NCI-H446 treated with DMSO at 0.1 percent for 48 hours (cell line): ENCODE measurements at places on chromosomes 3 and 15.

DNA sequence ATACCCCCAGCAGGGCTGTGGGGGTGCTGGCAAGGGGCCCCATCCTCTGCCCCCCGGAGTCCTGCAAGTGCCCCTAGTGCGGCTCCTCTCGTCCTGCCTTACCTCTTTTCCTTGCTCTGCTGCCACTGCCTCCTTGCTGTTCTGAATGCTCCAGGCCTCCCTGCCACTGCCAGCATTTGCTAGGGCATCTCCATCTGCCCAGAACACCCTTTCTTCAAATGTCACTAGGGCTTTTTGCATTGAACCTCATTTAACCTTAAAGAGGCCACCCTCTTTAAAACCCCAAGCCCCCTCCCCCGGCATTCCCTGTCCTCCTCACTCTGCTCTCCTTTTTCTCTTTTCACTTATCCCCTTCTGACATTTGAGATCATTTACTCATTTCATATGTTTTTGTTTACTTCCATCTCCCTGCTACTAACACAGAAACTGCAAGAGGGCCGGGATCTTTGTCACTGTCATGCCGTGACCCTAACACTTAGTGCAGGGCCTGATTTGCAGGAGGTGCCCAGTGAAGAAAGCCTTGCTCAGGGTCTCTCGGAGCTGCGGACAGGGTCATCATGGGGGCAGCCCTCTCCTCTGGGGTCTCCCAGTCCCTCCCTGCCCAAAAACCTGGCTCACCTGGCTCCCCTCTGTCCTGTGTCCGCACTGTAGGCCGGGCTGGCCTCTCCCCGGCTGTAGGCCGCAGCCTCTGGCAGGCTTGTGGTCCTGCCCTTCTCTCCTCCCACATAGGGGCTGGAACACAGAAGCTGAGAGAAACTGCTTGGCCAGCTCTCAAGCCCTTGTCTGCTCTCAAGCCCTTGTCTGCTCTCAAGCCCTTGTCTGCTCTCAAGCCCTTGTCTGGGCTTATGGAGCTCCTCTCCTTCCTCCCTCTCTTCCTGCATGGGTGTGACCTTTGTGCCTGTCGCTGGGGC is at the start of gene ACOX2:
Gene ACOX2, minus strand, starts transcription at position 690 of the 911 bp plus-strand sequence. CDS start 2,084 bp downstream, outside the sequence.
- DNase-seq: no peak

DNA sequence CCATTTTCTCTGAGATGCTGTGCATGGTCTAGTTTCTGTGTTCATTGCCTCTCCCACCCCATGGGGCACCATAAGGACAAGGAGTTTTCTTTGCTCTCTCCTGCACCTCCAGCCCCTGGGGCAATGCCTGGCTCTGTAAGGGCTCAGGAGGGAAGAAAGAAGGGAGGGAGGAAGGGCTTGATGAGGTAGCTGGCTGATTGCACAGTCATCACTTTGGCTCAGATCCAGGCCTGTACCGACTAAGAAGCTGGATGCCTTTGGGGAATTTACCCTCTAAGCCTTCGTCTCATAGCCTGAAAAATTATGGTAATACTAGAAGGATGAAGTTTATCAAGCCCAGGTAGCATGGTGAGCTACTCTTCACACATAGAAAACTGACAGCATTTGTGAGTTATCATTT is 382.9 kb downstream of the GABRG3 start:
- no peak for DNase-seq

- no peak for DNase-seq
Observed at GRCh38 chr3:183208260-183208659, 44.8 kb upstream of the B3GNT5 start.

DNA sequence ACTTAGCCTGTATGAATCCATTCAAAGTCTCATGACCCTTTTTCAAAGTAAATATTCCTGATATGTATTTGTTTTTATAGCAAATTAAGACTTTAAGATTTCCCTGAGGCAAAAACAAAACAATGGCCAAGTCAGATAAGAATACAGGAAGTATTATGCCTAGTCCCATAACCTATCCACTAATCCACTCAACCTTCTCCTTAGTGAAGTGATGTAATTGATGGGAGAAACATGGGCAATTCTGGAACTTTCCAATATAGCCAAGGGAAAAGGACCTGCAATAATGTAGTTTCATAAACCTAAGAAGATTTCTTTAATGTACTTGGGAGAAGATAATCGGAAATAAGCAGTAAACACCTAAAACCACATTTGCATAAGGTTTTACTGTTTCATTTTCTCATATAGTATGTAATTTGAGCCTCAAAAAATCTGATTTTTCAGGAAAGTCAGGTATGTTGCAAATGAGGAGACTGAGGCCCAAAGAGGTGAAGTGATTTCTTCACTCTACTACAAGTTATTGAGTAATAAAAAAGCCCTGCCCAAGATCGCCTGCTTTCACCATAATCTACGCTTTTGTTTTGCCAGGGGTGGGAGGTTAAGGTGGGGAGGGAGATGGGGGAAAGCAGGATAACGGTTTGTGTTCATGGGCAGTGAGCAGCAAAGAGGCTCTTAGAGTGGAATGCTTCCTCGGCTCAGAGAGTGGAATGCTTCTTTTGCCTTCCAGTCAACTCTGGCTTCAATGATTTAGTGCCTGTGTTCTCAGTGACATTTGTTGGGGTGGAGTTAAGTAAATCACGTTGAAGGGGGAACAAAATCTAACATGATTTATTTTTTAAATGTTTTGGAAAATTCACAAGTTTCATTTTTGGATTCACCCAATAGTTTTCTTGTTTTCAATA is 95.0 kb upstream of the FNDC3B start:
- no peak for DNase-seq
